IPS DF 19.7 (cell line): ENCODE measurements at places on chromosomes 4 and X.

GRCh38 chrX:8849945-8850344 is 48.8 kb upstream of the FAM9A start:
- DNase-seq: no peak

DNA sequence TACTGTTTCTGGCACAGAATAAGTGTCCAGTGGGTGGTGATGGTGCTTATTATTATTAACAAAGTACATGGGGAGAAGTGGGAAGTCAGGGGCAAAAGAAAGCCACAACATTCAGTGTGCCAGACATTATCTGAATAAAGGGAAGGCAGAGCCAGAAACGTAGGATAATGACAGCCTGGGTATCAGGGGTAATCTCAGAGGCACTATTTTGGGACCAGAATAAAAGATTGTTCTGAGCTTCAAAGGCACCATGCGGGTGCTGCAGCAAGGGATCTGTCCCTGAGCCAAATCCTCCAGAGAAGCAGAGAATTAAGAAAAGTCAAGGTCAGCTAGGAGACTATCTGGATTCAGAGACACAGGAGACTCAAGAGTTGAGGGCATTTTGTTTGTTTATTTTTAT is 328.8 kb upstream of the GATB start:
- no peak for DNase-seq

DNA sequence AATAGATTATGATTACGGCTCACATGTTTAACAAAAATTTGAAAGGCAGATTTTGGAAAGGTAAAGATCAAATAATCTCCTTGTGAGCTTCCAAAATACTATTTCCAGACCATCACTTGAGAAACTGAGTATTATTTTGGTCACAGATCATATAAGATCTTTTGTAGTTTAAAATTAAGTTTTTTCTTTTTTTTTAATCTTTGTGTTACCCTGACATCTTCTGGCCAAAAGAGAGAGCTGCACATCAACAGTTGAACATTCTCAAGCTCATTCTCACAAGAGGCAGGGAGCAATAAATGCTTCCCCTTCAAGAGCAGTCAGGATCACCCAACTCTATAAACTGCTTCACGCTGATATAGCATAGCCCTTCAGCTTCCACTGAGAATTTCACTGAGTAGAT is 15.9 kb downstream of the TMEM192 start:
- DNase-seq: no peak

DNA sequence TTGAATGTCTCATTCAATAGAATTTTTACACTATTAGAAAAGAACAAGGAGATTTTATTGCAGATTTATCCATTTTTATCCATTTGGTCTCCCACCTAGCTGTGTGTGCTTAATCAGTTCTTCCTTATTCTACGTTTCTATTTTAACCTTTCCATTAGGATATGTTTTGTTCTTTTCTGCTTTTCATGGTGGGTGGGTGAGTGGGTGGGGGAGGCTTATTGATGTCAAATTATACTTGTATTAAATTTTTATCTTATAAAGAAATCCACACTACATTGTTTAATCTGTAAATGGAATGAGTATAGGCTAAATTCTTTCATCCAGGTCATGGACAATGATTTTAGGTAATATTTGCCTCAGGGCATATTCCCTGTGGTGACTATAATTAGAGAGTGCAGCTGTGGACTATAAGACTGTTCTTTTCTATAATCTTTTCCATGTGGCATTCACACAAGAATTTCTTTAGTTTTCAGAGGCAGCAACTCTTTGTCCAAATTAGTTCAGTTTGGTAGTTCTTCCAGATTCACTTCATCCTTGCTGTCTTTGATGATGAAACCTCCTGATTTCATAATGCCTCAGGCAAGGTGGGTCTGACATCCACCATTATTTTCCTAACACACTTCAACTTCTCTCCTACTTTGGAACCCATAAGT is 2451.8 kb downstream of the PCDH7 start:
- no peak for DNase-seq

DNA sequence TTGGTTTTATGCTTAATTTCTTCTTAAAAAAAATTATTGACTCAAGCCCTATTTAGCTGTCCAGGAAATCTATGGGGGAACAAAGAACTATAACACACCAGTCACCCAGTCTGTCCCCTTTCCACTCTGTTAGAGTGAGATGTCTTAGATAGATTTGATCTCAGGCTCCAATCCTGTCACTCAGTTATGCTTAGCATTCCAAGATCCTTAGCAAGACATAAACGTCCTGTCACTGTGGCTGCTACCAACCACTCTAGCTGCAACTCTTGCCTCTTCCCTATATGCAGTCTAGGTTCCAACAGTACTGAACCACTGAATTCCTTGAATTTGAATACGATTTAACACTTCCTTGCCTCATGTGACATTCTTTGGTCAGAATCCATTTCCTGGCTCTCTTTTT is 241.9 kb upstream of the NWD2 start:
- DNase-seq: no peak

DNA sequence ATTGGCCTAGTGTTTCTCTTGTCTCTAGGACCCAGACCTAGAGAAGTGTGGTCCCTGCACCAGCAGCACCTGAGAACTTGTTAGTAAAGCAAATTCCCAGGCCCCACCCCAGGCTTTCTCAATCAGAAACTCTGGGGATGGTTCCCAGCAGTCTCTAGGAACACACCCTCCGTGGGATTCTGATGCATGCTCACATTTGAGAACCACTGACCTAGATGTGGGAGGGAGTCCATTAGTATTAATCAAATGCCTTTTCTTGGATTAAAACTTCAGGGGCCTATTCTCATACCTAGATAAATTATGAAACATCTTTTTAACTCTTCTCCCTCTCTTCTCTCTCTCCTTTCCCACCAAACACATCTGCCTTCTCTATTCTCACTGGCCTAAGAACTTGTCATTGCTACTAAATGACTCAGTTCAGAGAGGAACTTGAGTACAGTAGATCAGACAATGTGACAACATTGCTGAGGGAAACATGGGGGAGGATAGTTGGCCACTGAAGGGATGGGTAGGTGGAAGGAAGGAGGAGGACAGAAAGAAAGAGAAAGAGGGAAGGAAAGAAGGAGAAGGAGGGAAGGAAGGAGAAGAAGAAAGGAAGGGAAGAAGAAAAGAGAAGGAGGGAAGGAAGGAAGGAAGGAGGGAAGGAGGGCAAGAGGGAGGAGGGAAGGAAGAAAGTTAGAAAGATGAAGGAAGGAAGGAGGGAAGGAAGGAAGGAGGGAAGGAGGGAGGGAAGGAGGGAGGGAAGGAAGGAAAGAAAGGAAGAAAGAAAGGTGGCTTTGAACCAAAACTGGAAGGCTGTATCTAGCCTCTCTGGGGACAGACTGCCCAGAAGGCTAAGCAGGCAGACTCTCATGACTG is 132.7 kb upstream of the MAP3K15 start:
- no peak for DNase-seq

DNA sequence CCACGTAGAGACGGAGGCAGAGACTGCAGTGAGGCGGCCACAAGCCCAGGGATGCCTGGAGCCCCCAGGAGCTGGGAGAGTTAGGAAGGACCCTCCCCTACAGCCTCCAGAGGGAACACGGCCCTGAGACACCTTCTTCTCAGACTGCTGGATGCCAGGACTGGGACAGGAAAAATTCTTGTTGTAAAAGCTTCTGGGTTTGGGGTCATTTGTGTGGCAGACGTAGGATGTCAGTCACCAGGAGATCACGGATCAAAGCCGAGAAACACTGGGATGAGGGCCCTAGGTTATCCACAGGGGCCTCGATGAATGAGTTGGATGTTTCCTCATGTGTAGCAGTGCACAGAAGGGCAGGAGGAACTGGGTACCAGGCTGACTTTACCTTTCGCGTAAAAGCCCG is 163.7 kb downstream of the SHOX start:
- DNase-seq: no peak

DNA sequence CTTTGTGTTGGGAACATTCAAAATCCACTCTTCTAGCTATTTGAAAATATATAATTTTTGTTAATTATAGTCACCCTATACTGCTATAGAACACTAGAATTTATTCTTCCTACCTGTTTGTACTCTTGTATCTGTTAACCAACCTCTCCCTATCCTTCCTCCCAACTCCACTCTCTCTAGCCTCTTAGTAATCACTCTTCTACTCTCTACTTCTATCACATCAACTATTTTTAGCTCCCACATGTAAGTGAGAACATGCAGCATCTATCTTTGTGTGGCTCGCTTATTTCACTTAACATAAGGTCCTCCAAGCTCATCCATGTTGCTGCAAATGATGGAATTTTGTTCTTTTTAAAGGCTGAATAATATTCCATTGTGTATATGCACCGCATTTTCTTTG is 537.3 kb downstream of the MID1IP1 start:
- no peak for DNase-seq

DNA sequence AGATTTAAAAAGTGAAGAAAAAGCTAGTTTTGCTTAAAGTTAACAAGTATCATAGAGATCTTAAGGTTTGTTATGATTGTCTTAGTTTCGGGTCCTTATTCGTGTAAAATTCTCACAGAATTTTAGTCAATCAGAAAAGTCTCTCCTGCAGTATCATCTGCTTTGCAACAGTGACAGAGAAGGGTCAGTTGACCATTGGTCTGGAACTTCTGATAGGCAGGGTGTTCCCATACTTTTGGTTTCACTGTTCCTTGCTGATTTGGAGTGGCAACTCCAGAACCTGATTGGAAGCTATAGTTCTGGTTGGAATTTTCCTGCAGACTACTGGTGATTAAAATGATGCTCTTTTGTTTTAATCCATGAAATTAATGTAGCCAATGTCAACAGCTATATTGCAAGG is 1.8 kb downstream of the IL15 start:
- no peak for DNase-seq

GRCh38 chr4:129362691-129363274 is 266.8 kb downstream of the C4orf33 start:
- DNase-seq: peak; percentile 7

- no peak for DNase-seq
Observed at GRCh38 chr4:119498527-119498926, 130.1 kb downstream of the PDE5A start.

GRCh38 chrX:14946606-14947155 is 73.5 kb downstream of the MOSPD2 start:
- no peak for DNase-seq

DNA sequence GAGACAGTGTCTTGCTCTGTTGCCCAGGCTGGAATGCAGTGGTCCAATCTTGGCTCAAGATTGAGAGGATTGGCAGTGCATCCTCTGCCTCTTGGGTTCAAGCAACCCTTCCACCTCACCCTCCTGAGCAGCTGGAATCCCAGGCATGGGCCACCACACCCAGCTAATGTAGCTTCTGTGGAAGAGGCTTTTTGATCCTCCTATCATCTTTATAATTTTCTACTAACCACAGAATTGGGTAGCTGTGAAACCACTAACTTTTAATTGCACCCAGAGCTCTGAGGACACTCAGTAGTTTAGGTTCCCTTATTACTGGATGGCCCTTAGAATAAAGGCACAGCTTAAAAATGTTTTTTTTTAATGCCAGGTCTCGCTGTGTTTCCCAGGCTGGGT is 8.9 kb upstream of the AGA start:
- no peak for DNase-seq

DNA sequence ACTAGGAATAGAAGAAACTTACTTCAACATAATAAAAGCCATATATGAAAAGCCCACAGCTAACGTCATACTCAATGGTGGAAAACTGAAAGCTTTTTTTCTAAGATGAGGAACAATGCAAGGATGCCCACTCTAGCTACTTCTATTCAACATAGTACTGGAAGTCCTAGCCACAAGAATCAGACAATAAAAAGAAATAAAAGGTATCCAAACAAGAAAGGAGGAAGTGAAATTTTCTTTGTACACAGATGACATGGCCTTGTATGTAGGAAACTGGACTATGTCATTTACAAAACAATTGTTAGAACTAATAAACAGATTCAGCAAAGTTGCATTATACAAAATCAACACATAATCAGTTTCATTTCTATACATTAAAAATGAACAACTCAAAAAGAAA is 25.5 kb upstream of the NXT2 start:
- DNase-seq: no peak

DNA sequence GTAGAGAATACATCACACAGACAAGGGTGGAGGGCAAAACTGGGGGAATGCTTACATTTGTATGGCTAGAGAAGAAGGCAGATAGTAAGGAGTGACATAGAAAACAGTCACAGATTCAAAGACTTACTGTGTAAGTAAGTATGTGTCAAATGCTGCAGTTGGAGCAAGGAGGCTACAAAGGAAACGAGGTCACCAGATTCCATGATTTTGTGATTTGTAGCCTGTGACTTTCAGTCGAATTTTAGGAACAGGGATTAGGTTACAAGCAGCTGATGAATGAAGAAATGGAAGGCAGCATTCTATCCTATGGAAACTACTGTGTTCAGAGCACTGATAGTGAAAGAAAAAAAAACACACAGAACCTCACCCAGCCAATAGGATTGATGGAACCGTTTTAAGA is 407.9 kb downstream of the IL15 start:
- DNase-seq: no peak

DNA sequence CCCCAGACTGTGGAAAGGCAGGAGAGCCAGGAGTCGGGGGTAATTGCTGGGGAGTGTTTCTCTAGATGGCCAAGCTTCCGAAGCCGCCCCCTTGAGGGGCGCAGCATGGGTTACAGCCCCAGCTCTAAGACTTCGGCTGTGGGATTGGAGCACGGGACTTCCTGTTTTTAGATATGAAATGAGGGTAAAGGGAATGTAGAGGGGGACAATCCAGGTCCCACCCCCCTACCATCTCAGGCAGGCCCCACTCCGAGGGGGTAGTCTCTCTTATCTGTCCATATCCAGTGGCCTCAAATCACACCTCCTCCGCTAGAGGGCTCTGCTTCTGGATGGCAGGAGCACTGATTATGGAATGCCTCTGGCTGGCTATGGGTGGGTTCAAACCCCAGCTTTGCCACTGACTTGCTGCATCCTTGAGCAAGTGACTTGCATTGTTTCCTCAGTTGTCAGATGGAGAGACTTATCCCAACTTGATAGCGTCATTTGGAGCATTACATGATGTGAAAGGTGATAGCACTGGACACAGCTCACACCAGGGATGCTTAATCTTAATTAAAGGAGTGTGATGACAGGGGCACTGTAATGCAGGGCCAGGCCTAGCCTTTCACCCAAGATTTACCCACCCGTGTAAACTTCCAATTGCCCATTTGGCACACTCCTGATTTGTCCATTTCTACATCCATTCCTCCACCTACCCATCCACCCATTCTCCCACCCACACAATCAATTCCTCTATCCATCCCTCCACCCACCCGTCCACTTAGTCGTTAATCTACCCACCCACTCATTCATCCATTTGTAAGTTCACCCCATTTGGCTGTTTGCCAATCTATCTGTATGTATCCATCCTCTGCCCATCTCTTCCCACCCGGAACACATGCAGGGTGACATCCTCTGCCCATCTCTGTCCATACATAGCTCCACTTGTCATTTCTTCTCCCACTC is 848 bp upstream of the KCND1 start:
- no peak for DNase-seq

- DNase-seq: no peak
Observed at GRCh38 chr4:101599620-101600019, 190.9 kb upstream of the BANK1 start.

- DNase-seq: no peak
Observed at GRCh38 chrX:10104958-10105658, 51.7 kb upstream of the CLCN4 start.

DNA sequence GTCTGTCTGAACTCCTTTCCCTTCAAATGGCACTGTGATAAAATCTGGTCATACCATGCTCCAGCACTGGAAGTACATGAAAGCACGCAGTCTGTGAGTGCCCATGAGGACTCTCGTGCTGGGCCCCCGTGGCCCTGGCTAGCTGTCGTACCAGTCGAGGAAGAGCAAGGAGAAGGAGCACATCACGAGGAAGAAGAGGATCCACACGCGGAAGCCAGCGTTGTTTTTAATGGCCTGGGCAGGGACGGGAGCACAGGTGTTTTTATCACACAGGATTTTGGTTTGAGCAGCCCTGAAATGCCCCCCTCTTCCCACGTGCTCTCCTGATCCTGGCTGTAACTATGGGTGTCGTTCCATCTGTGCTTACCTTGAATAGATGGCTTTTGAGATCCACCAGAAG is 33.0 kb downstream of the NSG1 start:
- no peak for DNase-seq
